A375 (cell line): ENCODE measurements at places on chromosomes 5 and 9. TPM values are rescaled to one million over a fixed set of nuclear protein-coding genes. Genes with fewer than 3 reads are reported as not detected.

PCDHGA5 gene
- total RNA-seq, result 1.3 and 1.4 TPM in 2 replicates

SEMA4D gene
- 6.4 and 6.5 TPM in 2 replicates for total RNA-seq

SETX gene
- 11.6 and 11.7 TPM in 2 replicates for total RNA-seq

IL9 gene
- not detected in 2 replicates for total RNA-seq

PCDHA10 gene
- total RNA-seq, result 1.5 and 1.8 TPM in 2 replicates
